ENCODE measurements at places on chromosomes 13 and 19.

DNA sequence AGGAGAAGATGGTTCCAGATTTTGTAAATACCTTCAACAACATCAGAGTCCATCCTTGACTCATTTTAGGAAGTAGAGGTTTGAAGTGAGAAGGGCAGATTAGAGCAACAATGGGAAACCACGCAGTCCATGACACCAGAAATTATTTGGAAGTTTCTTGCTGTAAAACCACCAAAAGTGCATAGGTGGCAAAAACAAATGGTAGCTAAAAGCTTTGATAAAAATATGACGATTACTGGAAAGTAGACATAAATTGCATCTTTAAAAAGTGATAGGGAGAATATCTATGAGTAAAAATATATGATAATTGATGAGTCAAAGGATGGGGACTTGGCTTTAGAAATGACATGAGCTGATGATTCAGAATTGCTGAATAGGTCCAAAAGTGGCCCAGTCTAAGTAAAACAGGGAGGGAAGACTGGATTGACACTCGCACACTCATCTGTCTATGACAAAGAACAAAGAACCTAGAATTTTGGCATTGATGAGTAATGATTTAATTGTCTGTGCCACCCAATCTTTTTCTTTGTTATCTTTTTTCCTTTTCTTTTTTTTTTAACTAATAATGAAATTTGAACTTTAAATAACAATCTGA is 472.2 kb downstream of the MYO16 start:
- no peak for DNase-seq

- DNase-seq = no peak
These were observed 35.2 kb downstream of the SLC15A1 start for GRCh38 chr13:98717256-98717655.

GRCh38 chr13:79481685-79482052 is 714 bp downstream of the NDFIP2 start:
- peak; percentile 34 for DNase-seq

DNA sequence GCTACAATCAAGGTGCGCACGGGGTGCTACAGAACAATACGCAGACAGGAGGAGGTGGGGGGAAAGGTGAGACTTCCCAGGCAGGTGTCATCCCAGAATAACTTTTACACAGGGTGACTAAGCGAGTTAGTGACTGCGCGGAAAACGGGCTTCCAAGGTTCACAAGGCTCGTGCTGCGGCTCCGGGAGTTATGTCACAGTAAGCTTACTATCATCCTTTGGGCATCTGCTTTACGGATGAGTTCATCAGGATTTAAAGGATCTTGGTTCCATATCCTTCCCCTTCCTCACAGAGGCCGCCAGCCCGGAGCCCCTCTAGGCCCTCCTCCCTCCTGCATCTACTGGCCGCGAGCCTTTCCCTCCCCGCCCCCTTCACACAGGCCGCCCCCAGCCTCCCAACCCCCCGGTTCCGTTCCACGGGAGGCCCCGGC is 474 bp upstream of the IFT88 start:
- DNase-seq = no peak

DNA sequence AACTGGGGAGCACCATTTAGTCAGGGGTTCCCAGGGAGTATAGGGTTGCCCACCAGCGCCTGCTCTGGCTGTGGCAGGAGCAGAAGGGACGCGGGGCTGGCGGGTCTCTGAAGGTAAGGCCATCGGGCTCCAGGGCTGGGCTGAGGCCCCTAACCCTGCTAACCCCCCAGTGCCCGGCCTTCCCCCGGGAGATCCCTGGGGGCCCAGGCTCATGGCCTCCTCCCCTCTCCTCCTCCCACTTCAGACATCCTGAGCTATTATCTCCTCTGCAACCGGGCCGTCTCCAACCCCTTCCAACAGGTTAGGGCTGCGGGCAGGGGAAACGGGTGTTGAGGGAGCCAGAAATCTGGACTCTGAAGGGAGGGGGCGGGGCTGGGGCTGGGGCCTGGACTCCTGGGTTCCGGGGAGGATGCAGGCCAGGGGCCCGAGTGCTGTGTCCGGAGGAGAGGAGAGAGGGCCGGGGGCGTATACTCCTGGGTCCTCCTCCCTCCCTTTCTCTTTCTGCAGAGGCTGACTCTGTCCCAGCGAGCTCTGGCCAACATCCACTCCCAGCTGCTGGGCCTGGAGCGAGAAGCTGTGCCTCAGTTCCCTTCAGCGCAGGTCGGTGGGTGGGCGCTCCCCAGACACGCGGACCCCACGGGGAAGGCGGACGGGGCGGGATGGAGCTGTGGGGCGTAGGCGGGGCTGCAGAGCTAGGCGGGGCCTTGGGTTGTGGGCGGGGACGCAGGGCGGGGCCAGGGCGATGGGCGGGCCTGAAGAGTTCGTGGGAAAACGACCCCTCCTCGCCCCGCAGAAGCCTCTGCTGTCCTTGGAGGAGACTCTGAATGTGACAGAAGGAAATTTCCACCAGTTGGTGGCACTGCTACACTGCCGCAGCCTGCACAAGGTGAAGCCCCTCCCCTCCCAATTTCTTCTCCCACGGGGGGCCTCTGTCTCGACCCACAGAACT is 15.3 kb downstream of the TTYH1 start:
- DNase-seq = no peak

GRCh38 chr13:110642291-110642981 is 27.1 kb downstream of the NAXD start:
- no peak for DNase-seq

- DNase-seq = peak; percentile 68
These were observed 24.6 kb downstream of the NOSIP start for GRCh38 chr19:49555600-49556411.

DNA sequence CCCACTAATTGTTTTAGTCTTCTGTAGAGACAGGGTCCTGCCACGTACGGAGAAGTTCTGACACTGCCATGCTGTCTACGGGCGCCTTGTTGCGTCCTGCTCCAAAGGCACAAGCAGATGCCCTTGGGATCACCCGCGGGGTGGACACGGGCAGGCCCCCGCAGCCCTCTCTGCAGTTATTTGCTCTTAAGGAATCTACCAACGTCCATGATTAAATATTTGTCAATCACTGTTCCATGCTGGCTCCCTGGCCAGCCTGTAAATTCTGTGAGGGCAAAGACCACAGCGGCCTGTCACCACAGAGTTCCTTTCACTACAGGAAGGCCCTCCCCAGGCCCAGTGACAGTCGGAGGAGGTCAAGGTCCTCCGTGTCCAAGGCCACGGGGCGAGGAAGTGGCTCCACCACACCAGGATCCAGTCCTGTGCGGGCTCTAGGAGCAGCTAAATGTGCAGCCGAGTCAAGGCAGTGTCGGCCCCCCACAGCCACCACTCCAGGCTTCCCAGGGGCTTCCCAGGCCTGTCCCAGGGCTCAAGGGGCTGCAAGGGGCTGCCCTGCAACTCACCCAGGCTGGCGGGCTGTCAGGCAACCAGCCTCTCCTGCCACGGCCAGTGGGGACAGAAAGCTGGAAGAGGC is 2.1 kb downstream of the RNF126 start:
- DNase-seq = no peak

DNA sequence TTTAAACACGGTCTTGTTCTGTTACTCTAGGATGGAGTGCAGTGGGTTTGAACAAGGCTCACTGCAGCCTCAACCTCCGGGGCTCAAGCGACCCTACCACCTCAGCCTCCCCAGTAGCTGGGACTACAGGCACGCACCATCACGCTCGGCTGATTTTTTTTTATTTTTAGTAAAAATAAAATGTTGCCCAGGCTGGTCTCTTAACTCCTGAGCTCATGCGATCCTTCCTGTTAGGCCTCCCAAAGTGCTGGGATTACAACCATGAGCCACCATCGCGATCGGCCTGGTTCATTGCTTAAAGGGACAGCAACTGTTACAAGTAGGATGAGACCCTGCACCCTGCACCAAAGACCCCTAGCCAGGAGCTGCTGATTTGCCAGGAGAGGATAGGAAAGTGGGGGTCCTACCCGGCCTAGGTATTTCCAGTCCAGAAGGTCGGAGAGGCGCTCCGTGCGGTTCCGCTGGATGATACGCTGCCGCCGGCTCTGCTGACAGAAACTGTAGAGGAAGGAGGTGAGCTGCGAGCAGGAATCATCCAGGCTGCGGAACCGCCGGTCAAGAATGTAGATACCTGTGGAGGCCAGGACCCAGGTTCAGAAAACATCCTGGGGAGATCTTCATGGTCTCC is 5.1 kb downstream of the FTL start:
- no peak for DNase-seq

- no peak for DNase-seq
These were observed 1.6 kb downstream of the TNFSF9 start for GRCh38 chr19:6532244-6532999.

GRCh38 chr13:101649488-101650126 is 197.1 kb downstream of the ITGBL1 start:
- no peak for DNase-seq

DNA sequence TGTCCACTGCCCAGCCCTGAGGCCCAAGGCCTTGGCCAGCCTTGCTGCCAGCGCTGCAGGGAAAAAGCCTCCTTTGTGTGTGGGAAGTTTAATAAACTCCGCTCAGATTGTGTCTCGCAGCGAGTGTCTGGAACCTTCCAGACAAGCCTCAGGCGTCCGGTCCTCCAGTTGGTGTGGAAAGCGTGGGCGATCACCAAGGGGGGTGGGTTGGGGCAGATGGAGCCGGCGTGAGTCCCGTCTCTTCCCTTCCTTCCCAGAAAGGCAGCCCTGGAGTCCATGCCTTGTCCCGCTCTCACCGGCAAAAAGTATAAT is 4.6 kb downstream of the STK11 start:
- no peak for DNase-seq

- no peak for DNase-seq
These were observed 3.4 kb upstream of the TGFB1 start for GRCh38 chr19:41356984-41357739.

DNA sequence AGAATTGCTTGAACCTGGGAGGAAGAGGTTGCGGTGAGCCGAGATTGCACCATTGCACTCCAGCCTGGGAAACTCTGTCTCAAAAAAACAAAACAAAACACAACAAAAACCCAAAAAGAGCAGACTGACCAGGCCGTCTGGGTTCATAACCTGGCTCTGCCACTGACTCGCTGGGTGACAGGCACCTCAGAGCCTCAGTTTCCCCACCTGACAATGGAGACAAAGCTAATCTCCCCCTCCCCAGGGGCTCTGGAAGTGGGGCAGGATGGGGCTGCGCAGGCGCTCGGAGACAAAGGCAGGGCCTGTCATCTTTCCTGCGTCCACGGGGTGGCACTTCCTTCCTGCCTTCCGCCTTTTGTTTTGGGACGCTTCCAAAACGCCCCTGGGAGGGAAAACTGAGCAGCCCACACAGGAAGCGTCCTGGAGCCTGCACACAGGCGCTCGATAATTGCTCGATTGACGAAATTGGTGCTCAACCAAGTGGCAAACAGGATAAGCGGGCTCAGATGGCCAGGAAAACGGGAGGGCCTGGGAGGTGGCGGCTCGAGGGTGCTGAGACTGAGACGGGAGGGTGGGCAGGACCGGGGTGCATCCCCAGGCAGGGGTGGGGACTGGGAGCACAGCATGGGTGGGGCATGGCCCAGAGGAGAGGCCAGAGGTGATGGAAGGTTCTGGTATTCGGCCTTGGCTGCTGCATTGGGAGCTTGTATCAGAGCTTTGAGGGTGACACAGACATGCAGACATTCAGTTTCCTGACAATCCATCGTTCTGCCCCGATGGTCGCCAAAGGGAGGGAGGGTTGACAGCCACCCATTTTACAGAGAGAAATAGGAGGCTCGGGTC is 17.8 kb downstream of the SPC24 start:
- peak; percentile 24 for DNase-seq

DNA sequence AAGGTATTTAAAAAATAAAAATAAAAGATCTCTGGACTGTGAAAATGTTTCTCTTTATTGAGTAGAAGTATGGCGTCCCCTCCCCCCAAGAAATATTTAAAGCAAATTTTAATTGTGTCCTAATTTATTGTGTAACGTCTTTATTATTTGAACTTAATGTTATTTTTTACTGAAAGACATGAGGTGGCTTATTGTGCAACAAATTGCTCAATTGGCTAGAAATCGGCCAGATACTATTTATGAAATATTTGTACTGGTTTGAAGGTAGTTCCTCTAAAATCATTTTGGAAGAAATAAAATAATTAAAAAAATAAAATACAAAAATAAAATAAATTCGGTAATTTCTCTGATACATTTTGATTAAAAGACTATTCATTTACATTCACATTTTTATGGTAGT is 162.3 kb downstream of the DACH1 start:
- DNase-seq = no peak

GRCh38 chr13:26326562-26326961 is 72.6 kb downstream of the CDK8 start:
- no peak for DNase-seq

- no peak for DNase-seq
These were observed 60.9 kb upstream of the RANBP3 start for GRCh38 chr19:6038634-6039405.

DNA sequence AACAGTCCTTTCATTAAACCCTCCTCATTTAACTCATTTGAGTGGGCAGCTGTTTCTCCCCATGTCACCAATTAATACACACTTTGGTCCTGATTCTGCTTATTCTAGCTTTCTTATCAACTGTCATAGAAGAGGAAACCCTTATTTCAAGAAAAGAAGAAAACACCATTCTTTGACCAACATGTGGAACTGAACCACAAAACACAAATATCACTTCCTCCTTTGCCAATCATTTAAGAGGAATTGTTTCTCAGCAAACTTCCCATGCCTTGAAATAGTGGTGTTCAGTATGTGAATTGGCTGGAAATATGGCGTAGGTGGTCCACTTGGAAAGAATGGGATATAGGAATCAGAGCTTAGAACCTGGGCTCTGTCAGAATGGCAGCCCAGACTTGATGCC is 20.4 kb downstream of the MBD3L2B start:
- DNase-seq = no peak

DNA sequence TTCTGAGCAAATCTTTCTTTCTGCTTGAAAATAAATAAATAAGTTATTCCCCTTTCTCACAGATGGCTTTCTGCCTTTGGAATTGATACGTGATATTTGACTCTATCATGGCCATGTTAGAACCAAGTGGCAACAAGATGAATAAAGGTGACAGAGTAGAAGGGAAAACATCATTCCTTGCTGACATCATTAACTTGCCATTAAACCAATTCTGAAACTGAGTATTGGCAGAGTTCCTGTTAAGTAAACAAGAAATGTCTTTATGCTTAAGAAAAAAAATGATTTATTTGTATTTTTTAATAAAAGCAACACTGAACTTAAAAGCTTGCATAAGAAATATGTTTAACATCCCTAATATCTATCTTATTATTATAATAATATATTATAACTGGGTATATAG is 828.1 kb downstream of the PCDH9 start:
- no peak for DNase-seq

GRCh38 chr13:31733066-31733465 is 6.3 kb upstream of the RXFP2 start:
- no peak for DNase-seq

DNA sequence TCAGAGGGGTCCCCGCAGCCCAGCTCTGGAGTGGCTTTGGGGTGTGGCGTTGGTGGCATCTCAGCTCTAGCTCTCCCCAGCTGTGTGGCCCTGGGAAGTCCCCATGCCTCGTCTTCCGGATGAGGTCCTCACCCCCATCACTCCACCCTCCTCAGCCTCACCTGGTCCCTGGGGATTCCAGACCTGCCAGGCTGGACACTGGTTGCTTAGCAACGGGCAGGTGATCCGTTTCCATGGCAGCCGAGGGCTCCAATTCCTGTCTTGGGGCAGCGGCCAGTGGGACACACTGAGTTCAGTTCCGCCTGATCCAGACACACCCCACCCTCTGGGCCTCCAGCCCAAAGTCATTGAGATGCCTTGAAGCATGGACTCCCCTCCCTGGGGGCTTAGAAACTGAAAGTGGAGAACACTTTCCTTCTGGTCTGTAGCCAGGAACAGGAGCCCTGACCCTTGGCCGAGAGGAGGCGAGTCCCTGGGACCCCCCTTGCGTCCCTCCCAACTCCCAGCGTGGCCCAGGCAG is 7.7 kb upstream of the MISP start:
- DNase-seq = no peak

- no peak for DNase-seq
These were observed 53.1 kb downstream of the ZNF254 start for GRCh38 chr19:24140099-24140498.
